Right atrium auricular region (tissue), 2 donors: ENCODE measurements at places on chromosomes 6 and 20. TPM values are rescaled to one million over a fixed set of nuclear protein-coding genes. Genes with fewer than 3 reads are reported as not detected.

- no peak for DNase-seq
Measured at GRCh38 chr20:10357974-10358373, 76.0 kb downstream of the MKKS start.

Gene PROKR2
- total RNA-seq: not detected

- DNase-seq: no peak
Measured at GRCh38 chr6:87789198-87789899, 87.3 kb upstream of the AKIRIN2 start.

Gene ESR1
- 0.47 TPM for total RNA-seq

DNA sequence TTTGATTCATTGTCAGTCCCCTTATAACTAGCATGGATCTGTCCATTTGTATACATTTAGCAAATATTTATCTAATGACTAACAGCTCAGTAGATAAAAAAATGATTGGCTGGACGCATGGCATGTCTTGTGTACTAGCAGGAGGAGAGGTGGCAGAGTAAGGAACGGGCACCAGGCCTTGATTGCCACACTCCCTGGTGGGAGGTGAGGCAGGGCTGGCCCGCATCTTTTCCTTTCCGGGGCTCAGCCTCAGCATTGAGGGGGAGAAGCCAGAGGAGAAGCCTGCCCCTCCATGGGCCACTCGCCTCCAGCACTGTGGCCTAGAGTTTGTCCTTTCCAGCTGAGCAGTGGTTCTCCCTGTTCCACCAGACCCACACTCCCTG lies 84.9 kb upstream of the TMEM181 start:
- no peak for DNase-seq

- no peak for DNase-seq
Measured at GRCh38 chr6:6980999-6981597, 126.7 kb upstream of the RREB1 start.

Gene KIAA0408
- 1.8 TPM for total RNA-seq

DNA sequence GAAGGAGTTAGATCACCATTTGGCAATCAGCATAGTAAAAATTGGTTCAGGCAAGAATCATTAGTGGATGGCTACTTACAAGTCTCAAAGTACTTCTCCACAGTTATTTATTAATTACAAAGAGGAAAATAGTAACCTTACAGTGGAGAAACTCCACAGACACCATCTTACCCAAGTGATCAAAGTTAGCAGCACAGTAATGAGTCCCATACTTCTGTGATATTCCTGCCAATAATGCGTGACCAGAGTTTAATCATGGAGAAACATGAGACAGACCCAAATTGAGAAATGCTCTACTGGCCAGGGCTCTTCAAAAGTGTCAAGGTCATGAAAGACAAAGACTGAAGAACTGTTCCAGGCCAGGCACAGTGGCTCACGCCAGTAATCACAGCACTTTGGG lies 9.5 kb downstream of the TBC1D7 start:
- DNase-seq: no peak

Gene RIMS4
- 1.5 TPM for total RNA-seq

GRCh38 chr20:62511915-62512610 lies 36.3 kb upstream of the GATA5 start:
- no peak for DNase-seq

DNA sequence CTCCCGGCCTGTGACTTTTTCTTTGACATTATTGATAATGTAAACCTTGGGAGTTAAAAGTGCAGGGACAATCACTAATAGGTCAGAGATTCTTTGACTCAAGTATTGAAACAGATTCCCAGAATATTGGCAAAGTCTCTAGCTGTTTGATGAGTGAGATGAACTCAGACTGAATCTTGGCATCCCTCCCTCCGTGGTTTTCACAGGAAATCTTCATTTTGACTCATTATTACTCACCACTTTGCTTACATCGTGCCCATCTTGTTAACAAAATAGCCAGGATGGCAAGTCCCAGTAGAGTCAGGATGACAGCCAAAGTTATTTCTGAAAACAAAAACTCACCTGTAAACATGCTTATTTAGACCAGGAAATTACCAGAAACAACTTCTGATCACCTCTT lies 2.0 kb downstream of the TSBP1 start:
- DNase-seq: no peak

Gene PLEKHG1
- total RNA-seq: 10.6 TPM

DNA sequence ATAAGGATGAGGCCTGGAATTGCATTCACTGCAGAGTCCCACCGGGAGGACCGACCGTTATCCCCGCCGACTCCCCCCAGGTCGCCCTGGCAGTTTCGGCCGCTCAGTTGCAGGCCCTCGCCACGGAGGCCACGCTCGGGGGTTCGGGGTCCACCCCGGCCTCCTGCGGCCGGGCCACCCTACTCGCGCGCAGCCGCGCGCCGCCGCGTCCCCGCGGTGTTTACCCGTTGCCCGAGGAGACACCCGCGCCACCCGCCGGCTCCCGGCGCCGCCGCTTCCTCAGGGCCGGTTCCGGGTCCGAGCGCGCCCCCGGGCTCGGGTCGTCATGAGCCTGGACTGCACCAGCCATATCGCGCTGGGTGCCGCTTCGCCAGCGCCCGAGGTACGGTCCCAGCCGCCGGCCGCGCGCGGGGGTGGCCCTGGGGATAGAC lies at the start of gene CCDC170:
CCDC170 (plus strand) TSS at position 214 of the 431 bp plus-strand sequence; CDS start at position 326, 112 bp downstream.
- DNase-seq: no peak

Gene VNN1
- 0.19 TPM for total RNA-seq

GRCh38 chr20:31894980-31895675 lies 24.7 kb downstream of the TTLL9 start:
- DNase-seq: peak; percentile 78

Gene RAET1G
- 1.6 TPM for total RNA-seq

Gene WASF1
- 3.5 TPM for total RNA-seq

GRCh38 chr20:20396794-20397193 lies 28.9 kb downstream of the INSM1 start:
- no peak for DNase-seq

GRCh38 chr20:227439-228105 lies 514 bp downstream of the DEFB129 start:
- DNase-seq: no peak

Gene DYNLT2
- 0.20 TPM for total RNA-seq

DNA sequence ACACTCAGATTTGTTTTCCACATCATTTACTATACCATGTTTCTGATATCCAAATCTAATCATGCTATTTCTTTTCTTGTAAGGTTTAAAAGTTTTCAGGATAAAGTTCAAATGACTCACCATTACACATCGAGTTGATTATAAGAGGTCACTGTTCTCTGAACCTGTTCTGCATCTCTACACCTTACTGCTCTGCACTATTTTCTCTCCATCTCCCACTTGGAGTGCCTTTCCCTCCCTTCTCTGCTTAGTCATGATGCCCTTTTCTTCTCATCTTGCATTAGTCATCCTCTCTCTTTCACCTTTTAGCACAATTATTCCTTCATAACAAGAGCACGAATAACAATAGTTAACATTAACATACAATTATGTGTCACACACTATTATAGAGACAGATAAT lies 37.5 kb upstream of the FUT9 start:
- no peak for DNase-seq

DNA sequence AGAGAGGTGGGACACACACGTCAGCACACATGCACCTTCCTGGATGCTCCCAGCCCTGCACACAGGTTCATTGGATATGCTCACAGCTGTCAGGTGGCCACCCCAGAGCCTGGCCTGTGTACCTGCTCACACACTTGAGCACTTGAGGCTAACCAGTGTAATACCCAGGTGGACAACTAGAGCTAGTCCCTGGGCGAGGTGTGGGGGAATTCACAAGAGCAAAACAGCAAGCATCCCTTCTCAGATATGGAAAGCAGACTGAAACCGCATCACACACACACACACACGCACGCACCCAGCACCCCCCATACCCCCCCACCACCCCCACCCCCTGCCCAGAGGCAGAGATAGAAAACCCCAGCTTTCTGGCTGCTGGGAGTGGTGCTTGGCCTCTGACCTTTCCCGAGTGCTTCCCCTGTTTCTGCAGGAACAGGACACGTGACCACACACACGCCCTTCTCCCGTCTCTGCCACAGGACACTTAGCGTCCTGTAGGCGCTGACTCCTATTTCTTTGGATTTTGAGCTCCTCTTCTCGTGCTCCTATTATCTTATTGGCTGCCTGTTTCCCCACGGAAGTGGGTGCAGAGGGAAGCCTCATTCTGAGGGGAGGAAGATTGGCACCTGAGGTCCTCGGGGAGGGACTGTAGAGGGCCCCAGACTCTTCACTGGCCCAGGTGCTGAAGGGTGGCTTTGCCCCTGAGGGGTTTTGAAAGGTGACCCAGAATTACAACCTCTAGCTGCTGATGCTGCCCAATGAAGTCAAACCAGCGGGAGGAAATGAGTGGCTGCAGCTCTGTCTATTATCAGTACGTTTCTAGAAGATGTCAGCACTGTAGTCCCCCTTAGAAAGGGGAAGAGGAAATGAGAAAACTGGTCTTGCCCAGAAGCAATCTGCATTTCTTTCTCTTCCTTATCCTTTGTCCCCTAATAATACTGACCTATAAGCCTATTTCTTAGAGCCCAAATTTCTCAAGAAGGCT lies 65.8 kb downstream of the SYTL3 start:
- no peak for DNase-seq

DNA sequence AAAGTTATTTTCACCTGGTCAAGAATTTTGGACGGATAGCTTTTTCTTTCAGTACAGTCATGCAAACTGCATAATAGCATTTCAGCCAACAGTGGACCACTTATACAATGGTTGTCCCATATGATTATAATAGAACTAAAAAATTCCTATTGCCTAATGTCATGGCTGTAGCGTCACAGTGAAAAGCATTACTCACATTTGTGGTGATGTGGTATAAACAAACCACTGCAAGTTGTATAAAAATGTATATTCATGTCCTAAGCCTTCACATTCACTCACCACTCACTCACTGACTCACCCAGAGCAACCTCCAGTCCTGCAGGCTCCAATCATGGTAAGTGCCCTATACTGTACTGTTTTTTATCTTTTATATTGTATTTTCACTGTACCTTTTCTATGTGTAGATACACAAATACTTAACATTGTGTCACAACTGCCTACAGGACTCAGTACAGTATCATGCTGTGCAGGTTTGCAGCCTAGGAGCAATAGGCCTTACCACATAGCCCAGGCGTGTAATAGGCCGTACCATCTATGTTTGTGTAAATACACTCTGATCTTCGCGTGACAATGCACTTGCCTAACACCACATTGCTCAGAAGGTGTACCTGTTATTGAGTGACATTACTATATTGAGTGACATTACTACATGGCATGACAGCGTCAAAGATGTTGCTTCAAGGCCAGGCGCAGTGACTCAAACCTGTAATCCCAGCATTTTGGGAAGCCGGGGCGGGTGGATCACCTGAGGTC lies 17.9 kb downstream of the ABHD12 start:
- no peak for DNase-seq

- peak; percentile 60 for DNase-seq
Measured at GRCh38 chr6:33886673-33887144, 82.9 kb upstream of the MLN start.

DNA sequence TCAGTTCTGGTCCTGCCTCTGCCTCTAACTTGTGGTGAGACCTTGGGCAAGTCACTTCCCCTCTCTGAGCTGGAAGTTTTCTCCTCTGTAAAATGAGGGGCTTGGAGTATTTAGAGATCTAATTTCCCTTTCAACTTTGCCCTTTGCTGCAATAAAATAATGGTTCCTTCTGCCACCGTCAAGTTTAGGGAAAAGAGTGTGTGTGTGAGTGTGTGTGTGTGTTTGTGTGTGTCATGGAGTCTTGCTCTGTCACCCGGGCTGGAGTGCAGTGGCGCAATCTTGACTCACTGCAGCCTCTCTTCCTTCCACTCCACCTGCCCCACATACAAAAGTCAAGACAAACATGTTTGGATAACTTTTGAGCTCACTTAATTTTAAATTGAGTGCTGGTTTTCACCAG lies 39.2 kb upstream of the PIM1 start:
- DNase-seq: peak; percentile 82

Gene IFNGR1
- 111 TPM for total RNA-seq

GRCh38 chr6:5531853-5532375 lies 270.6 kb downstream of the FARS2 start:
- DNase-seq: no peak

DNA sequence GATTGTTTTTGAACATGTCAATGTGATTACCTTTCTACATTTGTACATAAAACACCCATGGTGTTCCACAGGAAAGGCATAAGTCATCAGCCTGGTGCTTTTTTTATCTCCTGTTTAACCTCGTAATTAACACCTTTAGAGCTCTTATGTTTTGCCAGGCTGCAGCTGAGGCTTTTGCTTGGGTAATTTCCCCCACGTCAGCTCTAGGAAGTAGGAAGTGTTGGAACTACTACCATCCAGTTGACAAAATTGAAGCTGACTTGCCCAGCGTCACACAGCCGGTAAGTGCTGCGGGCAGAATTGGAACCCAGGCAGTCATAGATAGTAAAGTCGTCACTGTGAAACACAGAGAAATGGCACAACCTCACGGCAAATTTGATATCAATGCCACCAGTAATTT lies 86.6 kb upstream of the BMP2 start:
- DNase-seq: no peak

DNA sequence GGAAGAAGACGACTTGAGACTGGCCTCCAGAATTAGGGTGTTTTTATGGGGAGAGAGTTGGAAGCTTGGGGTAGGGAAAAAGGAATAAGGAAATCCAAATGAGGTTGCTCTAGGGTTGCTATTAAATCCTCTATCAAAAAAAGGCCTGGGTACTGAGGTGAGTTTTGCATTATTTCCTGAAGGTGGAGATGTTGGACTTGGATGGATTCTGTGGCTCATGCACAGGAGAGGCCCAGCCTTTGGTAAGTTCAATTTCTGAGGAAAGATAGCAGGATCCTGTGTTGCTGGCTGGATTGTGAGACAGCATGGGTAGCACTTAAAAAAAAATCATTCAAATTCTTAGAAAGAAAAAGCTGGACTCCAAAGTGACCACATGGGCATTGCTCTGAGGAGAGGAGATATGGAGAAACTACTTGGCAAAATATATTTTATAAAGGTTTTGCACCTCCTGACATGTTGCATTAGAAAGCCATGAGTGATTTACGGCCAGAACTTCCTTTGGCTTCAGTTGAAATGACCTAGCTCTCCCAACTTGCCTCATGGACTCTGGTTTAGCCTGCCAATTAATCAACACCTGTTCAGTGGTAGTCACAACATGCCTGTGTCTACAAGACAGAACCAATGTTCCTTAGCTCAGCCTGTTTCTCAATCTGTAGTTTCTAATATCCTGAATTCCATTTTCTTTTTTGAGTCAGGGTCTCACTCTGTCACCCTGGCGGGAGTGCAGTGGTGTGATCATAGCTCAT lies 152.1 kb upstream of the RALGAPA2 start:
- no peak for DNase-seq

GRCh38 chr20:7980332-7981046 lies 39.1 kb downstream of the TMX4 start:
- DNase-seq: no peak

- peak; percentile 69 for DNase-seq
Measured at GRCh38 chr6:39892490-39893129, 41.7 kb downstream of the MOCS1 start.
